ENCODE measurements at places on chromosomes 5 and 9. TPM values are rescaled to one million over a fixed set of nuclear protein-coding genes. Genes with fewer than 3 reads are reported as not detected.

The GBGT1 gene
- total RNA-seq = 17.2 TPM

The OBP2B gene
- total RNA-seq = not detected

The C9orf57 gene
- total RNA-seq = not detected

The PCDHB6 gene
- 1.6 TPM for total RNA-seq

The OTP gene
- not detected for total RNA-seq

The TMEFF1 gene
- total RNA-seq = not detected

The TCF7 gene
- 3.6 TPM for total RNA-seq

The TMEM252 gene
- not detected for total RNA-seq

The SHISAL2B gene
- not detected for total RNA-seq

The GHR gene
- 3.6 TPM for total RNA-seq

The STPG3 gene
- not detected for total RNA-seq

The ANKDD1B gene
- total RNA-seq = 3.6 TPM

The FOXD4 gene
- not detected for total RNA-seq

The AK8 gene
- 1.7 TPM for total RNA-seq

The PCSK1 gene
- total RNA-seq = 0.34 TPM

The EEIG1 gene
- total RNA-seq = 99.6 TPM

The PCDHB14 gene
- 6.8 TPM for total RNA-seq

The F2R gene
- 4.7 TPM for total RNA-seq

The NUTM2G gene
- total RNA-seq = not detected

- DNase-seq = no peak
Observed at GRCh38 chr5:33300209-33300742, 140.5 kb upstream of the TARS1 start.

DNA sequence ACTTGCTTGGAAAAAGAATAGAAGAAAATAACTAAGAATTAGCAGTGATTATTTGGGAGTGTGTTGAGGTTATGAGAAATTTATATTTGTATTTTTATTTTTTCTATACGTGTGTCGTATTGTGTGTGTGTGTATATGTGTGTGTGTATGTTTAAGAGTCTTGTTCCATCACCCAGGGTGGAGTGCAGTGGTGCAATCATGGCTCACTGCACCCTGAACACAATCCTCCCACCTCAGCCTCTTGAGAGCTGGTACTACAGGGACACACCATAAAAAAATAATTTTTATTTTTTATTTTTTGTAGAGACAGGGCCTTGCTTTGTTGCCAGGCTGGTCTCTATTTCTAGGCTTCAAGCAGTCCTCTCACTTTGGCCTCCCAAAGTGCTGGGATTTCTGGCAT is 643.8 kb downstream of the PDE4D start:
- DNase-seq = no peak

- DNase-seq = no peak
Observed at GRCh38 chr5:77943851-77944250, 167.7 kb upstream of the TBCA start.

DNA sequence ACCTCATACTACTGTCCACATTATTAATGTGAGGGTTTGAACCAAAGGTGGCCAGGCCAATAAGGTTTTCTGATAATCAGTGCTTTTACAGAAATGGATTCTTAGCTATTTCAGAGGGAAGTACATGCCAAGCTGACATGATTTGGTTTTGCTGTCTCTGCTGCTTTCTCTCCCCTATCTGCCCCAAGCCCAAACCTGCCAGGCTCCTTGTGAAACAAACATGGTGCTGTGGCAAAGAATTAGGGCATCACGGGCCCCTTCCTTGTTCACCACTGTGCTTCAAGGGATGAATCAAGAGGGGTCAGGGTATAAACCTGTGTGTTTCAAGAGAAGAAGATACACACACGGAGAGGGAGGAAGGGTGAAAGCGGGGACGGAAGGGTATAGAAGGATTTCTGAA is 41.3 kb upstream of the SMU1 start:
- no peak for DNase-seq

GRCh38 chr5:53917826-53918225 is 357.4 kb downstream of the NDUFS4 start:
- DNase-seq = no peak

DNA sequence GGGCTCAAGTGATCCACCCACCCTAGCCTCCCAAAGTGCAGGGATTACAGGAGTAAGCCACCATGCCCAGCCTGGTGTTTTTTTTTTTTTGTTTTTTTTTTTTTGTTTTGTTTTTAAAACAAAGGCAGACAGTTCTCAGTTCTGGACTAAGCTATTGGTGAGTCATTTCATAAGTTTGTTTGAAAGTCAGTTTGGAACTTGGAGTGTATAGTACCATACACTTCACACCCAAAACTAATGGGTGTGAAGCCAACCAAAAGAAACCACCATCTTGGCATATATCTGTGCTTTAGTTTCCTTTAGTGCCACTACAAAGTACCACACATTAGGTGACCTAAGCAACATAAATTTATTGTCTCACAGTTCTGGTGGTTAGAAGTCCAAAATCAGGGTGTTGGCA is 13.4 kb downstream of the MAST4 start:
- DNase-seq = no peak

- no peak for DNase-seq
Observed at GRCh38 chr9:134049236-134049635, 18.6 kb downstream of the BRD3 start.

GRCh38 chr9:78288214-78288892 is 8.6 kb upstream of the PSAT1 start:
- peak; percentile 71 for DNase-seq

- no peak for DNase-seq
Observed at GRCh38 chr5:136642976-136643375, 277.6 kb upstream of the TRPC7 start.

GRCh38 chr5:113293975-113294310 is 140.8 kb downstream of the TSSK1B start:
- DNase-seq = no peak

- no peak for DNase-seq
Observed at GRCh38 chr5:157842787-157843186, 16.2 kb downstream of the CLINT1 start.

DNA sequence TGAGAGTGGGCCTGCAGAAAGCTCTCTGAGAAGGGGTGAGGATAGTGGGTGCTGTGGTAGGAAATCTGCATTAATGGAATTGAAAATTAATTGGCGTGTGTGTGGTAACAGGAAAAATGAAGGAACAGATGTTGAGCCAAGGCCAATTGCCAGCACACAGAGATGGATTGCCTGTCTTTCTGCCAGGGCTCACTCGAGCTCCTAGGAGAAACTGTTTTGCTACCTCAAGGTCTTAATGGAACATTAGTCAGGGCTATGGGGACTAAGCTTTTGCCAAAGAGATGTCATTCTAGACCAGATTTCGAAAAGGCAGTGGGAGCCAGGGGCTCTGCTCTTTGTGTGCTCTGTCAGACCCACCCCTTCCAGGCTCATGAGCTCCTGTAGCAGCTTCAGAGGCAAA is 124.0 kb upstream of the EFNA5 start:
- no peak for DNase-seq

- no peak for DNase-seq
Observed at GRCh38 chr5:11426442-11426841, 477.8 kb downstream of the CTNND2 start.

DNA sequence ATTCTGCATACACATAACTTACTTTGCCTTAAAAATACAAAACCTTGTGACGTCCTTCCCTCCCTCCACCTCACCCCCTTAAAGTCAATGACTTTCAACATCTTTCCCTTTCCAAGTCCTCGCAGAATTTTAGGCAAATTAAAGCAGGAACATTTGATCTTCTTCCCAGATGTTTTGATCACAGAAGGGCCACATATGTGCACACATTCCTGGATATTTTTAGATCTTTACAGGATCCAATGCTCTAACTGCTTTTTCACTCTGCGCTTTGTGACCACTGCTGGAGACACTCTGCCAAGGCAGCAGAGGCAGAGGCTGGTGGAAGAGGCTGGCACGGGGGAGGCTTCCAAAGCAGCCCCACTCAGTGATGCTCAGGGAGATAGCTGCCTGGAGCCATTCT is 130.7 kb downstream of the SEC61B start:
- no peak for DNase-seq

DNA sequence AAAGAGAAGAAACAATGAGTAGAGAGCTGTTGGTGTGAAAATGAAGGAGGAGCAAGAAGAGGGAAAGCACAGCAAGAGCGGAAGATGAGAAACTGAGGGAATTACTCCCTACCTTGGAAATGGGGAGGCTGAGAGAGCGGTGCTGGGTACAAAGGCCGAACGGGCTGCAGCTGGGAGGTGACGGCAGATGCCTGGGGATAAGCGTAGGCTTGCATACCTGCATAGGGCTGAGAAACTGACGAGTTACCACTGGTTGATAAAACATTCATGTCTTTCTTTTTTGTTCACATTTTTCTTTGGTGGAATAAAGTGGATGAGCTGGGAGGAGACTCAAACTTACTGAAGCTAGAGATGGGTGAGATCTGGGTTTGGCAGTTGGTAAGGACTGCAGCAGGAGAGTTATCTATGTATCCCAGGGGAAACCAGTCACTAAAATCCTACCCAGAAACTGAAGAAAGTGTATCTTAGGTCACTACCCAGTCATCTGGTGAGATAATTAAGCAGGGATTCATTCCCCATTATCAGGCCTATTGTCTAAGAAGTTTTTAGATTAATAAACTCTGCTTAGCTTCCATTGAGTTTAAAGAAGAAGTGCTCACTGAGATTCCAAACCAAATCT is 34.8 kb downstream of the FKBP15 start:
- no peak for DNase-seq

DNA sequence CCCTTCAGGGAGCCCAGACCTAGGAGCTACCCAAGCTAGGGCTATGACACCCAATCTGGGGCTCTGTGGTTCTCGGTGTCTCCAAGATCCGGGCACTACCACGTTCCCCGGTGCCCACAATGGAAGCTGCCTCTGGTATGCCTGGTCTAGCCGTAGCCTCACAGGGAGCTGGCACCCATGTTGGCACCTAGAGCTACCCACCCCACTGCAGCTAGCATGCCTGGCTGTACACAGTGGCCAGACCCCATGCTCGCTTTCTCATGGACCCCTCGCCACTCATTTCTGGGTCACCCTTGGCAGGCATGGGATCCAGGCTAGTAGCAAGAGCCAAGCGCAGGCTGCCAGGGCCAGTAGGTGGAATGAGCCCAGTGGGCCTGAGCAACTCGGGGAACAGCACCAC is 109.0 kb downstream of the CYLC2 start:
- DNase-seq = no peak

DNA sequence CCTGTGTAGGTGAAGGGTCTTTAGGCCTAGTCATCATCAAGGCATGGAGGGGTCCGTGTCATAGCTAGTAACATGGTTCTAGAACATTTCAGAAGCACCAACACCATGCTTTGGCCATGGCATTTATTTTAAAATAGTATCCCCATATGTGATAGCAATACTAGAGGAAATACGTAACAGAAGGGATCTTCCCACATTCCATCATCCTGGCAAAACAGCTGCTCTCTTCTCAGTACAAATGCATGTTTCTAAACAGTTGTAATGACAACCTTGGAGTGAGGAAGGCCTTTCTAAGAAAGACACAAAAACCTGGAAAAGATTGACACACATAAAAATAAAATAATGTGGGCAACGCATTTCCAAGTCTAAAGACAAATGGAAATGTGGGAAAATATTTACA is 97.6 kb downstream of the GADD45G start:
- DNase-seq = no peak

DNA sequence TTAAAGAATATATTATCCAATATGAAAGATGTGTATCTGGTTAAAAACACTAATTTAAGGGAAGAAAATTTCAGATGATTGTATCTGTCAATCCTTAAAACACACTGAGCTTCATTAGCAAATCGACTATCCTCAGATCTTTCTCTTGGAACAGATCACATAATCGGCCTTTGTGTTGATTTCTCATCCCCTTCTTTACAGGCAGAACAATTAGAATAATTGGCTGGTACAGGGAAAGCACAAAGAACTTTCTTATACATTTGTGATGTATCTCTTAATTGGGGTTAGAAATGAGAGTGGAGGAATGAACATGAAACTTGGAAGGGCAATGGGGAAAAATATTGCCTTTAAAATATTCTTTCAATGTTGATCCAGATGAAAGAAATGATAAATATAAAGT is 662.1 kb downstream of the TLE4 start:
- no peak for DNase-seq

GRCh38 chr9:136399176-136400037 is 563 bp downstream of the SNAPC4 start:
- DNase-seq = no peak

DNA sequence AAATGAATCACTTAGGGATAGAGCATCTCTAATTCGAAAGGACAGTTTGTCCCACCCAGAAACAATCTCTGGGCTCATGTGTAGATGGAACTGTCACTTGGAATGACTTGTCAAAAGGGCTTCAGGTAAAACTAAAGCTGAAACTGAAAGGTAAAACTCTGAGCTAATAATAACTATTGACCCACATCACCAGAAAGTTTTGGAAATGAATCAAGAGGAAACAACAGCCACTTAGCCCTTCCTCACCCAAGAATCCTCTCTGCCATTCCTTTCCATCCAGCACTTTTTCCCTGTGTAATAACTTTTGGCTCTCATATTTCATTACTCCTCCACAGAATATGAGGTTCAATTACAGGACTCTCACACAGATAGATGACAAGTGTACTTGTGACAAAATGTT is 14.0 kb upstream of the GLRX start:
- DNase-seq = no peak

- no peak for DNase-seq
Observed at GRCh38 chr5:181198905-181199519, 6.0 kb downstream of the TRIM7 start.

DNA sequence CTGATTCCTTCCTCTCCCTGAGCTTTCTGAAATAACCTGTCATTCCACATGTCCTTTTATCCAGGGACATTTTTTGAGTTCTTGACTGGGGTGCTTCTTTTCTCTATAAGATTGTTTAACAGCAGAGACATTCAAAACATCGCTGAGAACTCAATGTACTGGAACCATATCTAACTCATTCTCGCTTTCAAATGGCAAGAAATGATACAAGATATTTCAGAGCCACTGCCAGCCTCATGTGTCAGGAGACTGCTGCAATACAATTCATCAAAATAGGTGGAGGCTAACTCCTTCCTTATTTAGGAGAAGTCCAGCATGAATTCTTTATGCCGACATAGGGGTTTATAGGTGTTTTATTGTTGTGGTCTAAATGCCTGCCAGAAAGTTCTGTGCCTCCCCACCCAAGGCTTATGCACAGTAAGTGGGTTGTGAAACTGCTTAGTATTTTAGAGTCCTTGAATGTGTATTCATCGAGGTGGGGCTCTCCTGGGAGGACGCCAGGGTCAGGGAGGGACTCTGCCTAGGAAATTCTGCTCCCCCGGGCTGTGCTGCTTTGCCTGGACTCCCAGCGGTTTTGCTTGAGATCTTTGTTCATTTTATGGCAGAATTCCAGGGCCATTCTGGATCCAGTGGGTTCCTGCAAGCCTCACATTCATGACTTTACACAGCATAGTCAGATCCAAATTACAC is 53.9 kb downstream of the ZNF474 start:
- DNase-seq = peak; percentile 68

DNA sequence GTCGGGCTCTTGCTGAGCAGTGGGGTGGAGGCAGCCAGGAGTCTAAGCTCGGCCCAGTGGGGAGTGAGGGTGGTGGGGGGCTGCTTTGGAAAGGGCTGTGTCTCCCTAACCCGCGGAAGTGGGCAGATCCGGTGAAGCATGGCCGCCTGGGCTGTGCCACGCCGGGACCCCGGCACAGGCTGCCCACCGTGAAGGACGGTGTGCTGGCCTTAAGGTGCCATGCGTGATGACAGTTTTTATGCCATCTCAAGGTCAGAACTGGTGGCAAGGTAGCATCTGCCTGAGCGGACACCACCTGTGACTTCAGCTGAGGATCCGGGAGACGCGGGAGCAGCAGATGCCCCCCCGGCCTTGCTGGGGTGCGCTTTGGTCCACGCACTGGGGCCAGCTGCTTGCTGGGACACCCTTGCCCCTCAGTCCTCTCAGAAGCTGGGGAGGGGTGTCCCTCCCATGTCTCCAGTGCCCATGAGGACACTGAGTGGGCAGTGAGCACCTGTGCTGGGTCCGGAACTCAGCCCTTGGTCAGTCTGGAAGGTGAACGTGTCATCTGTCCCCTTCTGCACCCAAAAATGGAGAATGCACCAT is 53.9 kb downstream of the AHRR start:
- peak; percentile 40 for DNase-seq
